ENCODE measurements at places on chromosomes 1 and 21.

GRCh38 chr1:77313491-77313890, 31.7 kb downstream of the AK5 start:
- DNase-seq: no peak

DNA sequence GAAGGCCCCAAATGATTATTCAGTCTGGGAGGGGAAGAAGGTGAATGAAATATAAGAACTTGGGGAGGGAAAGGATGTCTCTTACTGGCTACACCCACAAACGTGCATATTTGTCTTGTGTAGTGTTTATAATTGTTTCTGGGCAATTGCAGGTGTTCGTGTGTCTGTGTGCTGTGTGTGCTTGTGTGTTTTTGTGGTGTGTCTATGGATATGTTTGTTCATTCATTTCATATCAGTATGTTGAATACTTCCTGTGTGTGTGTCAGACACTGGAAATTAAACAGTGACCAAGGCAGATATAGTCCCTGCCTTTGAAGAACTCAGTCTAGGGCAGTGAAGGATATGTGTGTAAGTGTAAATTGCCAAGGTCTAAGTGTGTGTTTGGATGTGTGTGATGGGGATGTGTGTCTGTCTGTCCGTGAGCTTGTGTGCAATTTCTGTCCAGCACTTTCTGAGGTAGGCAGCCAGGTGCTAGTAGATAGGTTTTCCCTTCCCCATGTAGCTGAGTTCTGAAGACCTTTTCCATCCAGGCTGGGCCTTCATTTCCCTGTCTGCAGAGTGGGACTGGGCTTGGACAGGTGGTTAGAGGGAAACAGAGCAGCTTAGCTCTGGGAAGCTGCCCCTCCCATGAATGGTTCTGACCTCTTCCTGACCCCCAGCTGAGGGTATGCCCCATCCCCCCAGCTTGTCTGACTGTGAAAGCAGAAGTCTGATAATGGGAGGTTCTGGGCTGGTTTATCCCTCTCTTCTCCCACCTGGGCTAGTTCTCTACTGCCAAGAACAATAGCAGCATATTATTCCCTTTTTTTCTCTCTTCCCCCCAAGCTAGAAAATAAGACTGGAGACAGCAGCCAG, 3.8 kb downstream of the AGO1 start:
- DNase-seq: no peak

DNA sequence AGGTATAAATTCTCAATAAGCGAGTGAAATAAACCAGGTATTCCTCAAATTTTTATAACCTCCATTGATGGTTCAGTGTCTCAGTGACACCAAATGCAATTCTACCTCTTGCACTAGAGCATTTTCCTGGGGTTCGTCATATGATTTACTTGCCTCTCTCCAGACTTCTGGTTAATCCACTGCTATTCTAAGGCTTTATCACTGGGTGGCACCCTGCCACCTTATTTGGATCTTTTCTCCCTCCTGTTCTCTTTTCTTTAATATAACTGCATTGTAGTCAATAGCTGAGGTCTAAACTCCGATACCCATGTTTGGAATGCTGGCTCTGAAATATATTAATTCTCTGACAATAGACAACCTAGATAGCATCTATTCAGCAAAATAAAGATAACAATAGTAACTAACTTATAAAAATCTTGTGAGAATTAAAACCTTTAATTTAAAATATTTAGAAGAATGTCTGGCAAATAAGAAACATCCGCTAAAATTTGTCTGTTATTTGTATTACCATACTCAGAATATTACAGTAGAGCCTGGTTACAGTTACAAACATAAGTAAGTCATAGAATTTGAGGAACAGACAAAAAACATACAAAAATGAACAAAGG, 436.4 kb downstream of the PLA2G4A start:
- peak; percentile 77 for DNase-seq

- DNase-seq: peak; percentile 93
Observed at GRCh38 chr1:210250998-210251679, 18.5 kb downstream of the SERTAD4 start.

DNA sequence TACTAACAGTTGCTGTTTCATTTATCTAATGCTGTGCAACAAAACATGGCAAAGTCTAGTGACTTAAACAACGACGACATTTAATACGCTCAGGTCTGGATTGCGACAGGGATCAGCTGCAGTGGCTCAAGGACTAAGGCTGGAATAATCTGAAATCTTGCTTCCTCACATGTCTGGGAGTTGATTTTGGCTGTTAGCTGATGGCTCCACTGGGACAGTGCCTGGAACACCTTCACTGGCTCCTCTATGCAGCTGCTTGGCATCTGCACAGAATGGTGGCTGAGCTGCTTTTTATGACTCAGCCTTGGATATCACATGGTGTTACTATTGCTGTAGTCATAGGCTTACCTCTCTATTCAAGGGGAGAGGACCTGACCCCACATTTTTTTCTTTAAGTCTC, 24.0 kb upstream of the BTG3 start:
- DNase-seq: no peak

DNA sequence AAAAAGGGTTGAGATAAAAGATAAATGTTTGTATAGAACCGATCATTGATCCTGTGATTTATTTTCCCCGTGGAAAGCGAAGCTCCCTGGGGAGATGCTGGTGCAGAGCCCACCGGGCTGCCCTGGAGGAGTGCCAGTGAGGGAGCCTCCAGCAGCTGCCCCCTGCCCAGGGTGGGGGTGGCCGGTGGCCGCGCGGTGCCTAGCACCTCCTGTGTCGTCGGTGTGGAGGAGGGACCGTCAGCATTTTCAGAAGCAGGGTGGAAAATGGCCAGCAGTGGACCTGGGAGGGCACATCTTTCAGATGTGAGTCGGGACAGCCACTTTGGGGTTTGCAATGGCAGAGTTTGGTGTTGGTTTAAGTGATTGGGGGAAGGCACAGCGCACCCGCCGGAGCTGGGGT, 164.0 kb downstream of the PRDM16 start:
- no peak for DNase-seq

DNA sequence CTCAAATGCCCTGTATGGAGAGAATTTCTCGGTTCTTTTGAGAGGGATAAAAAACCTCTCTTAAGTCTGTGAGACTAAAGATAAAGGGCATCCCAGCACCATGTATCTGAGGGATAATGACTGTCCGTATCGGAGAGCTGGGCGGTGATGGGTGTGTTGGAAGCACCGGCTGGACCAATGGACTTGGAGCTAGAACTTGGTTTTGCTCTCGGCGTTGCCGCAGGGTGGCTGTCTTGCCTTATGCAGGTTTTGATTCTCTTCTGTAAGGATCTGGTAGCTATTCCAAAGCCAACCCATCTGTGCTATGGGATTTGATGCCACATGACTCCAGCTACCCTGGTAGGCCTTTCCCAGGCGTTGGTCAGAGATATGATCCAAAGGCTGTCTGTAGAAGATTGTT, 348.8 kb downstream of the KIF26B start:
- DNase-seq: no peak

DNA sequence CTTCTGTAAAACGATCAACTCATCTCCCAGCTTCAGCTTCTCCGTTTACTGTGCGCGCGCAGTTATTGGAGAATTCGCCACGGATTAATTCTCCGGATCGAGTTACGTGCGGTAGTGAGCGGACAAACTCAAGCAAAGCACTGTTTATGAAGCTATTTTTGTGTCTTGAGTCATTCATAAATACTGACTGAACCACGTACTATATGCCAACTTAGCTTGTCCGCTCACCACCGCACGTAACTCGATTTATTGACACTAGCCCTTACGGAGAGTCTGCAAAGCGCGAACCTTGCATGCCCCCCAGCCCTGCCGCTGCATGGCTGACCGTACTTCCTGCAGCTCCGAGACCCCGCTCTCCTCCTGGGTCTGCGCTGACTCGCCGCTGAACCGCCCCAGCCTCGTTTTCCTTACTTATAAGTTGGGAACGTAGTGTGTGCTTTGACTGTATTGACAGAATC, 773 bp downstream of the CHD1L start:
- DNase-seq: peak; percentile 19

DNA sequence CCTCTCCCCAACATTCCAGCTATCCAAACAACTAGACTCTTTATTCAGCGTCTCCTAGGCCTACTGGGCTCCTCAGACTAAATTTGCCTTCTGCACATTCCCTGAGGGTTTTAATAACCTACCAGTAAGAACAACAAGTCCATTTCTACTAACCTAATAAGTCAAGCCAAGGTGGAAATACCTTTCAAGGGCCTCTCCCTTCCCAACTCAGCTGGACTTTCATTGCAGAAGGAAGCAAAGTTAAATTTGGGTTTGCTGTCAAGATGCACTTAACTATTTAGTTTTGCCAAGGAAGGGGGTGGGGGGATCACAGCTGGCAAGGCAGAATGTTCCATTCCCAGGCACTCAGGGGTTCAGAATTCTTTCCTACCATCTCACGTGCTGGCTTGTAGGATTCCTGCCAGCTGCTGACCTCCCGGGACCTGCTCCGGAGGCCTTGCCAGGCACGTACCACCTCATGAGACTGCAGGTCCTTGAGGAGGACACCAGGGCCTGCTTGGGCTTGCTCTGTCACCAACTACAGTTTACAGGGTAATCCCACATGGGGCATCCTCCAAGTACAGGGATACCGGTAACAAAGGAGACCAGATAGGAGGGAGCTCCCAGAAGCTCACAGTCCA, 29.8 kb downstream of the SLC30A1 start:
- no peak for DNase-seq

GRCh38 chr1:215819114-215819513, 252.0 kb downstream of the KCTD3 start:
- no peak for DNase-seq

- DNase-seq: no peak
Observed at GRCh38 chr1:110356379-110356778, 17.2 kb downstream of the RBM15 start.

GRCh38 chr1:214324896-214325800, 44.2 kb downstream of the SMYD2 start:
- DNase-seq: no peak

DNA sequence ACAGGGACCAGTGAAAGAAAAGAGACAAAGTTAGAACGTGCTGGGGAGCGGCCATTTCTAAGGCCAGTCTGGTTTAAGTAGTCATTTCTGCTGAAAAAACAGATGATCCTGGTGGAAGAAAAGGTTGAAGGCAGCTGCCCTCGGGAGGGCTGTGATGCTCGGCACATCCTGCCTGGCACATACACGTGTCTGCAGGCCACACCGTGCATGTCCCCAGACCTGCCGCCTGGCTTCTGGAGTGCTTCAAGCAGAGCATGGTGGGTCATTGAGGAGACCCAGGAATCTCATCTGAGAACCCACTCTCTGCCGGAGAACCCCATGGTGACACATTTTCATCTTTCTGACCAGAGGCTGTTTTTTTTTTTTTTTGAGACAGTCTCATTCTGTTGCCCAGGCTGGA, 32.4 kb downstream of the IFNAR1 start:
- DNase-seq: no peak

DNA sequence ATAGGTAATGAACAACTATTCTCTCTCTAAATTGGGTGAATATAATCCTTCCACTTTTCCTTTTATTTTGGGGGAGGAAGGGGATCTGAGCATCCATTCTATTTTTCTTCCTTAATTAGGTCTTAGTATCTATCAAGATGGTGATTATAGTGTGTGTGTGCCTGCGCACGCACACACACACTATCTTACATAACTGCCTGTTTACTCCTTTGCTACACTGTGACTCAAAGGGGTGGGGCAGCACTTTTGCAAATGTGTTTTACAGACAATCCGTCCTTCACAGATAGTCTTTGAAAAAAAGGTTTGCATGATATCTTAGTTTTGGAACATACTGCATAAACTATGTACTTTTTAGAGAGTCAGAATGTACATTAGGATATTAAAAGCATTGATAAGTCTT, 191.5 kb downstream of the SDCCAG8 start:
- no peak for DNase-seq

- no peak for DNase-seq
Observed at GRCh38 chr1:196376630-196377328, 231.5 kb downstream of the KCNT2 start.

GRCh38 chr1:204465546-204466415, 28.8 kb downstream of the PIK3C2B start:
- DNase-seq: no peak

- DNase-seq: no peak
Observed at GRCh38 chr1:170133766-170134495, 11.8 kb upstream of the NTMT2 start.

DNA sequence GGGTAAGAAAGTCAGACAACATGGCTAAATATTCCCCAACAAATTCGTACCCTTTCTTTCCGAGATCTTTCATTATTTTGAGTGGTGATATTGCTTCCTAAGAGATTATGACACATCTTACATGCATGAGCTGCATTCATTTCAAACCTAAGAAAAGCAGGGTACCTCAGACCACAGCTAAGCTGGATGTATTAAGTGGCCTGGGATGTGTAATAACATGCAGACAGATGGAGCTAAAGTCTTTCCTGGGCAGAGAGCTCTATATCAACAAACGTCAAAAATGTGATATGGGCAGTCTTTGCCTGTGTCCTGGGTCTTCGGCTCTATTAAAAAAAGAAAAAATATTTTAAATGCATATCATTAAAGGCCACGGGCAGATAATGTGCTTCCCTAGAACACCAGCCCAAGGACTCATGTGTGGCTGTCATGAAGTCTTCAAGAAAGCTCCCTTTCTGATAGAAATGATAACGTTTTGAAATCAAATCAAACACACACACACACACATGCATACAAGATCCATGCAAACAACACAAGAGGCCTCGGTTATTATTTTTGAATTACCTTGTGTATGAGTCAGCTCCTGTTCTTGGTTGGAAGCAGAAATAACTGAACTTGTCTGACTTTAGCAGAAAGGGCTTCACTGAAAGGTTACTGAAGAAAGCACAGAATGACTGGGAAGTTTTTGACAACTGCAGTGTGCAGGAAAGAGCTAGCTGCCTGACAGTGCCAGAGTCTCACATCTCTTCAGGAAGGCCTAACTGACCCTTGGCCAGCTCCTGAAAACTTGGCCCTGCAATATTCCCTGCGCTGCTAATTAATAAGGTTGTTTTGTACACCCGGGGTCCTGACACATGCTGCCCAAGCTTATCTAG, 231.2 kb downstream of the DSCAM start:
- DNase-seq: peak; percentile 58

- no peak for DNase-seq
Observed at GRCh38 chr1:101376121-101377083, 139.6 kb downstream of the S1PR1 start.

DNA sequence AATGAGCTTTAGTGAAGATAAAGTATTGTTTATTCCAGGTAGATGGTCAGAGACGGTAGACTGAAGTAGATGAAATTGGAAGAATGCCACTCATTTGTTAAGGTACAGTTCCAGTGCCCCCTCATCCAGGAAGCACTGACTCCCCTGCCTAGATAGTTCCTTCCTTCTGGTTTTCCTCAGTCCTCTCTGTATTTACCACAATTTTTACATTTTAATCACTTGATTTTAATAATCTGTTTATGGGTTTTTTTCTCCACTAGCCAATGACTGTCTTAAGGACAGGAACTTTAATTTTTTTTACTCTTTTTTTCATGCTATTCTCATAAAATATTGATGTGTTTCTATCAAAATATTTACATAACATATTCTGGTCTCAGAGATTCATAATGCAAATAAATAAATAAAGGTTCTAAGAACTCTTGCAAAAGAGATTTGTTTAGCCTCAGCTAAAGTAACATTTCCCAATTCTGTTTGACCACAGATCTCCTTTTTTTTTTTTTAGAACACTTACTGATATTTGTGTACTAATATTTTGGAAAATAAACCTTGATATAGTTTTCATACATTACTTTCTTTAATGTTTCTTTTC, 651.6 kb downstream of the PLPP3 start:
- DNase-seq: no peak

GRCh38 chr1:187689129-187689528, 860.4 kb downstream of the PLA2G4A start:
- peak; percentile 56 for DNase-seq

- no peak for DNase-seq
Observed at GRCh38 chr1:89935235-89935634, 59.7 kb upstream of the ZNF326 start.

GRCh38 chr1:98184856-98185255, 264.0 kb upstream of the DPYD start:
- DNase-seq: no peak
